ENCODE measurements at places on chromosomes 4 and X.

DNA sequence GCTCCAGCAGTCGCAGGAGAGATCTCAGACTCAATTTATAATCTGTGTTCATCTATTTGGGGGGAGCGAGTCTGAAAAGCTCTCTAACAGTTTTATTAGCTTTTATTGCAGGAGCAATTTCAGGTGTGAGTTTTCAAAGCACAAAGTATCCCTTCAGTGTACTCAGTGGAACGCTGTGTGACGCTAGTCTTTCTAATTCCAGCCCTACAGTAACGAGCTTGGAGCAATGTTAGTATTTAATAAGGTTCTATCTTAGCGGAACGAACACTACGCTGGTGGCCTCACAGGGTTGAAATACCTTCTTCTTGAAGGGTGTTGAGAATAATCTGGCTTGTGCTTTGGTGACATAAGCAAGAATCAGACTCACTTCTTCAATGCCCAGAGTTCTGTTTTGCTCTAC lies 8.4 kb downstream of the HS3ST1 start:
- no peak for DNase-seq

- no peak for DNase-seq
These were observed 58.6 kb upstream of the ETNPPL start for GRCh38 chr4:108821351-108821930.

- DNase-seq = no peak
These were observed 39.4 kb downstream of the ERVMER34-1 start for GRCh38 chr4:52711834-52712250.

GRCh38 chr4:159227378-159227777 lies 124.5 kb downstream of the RAPGEF2 start:
- DNase-seq = no peak

DNA sequence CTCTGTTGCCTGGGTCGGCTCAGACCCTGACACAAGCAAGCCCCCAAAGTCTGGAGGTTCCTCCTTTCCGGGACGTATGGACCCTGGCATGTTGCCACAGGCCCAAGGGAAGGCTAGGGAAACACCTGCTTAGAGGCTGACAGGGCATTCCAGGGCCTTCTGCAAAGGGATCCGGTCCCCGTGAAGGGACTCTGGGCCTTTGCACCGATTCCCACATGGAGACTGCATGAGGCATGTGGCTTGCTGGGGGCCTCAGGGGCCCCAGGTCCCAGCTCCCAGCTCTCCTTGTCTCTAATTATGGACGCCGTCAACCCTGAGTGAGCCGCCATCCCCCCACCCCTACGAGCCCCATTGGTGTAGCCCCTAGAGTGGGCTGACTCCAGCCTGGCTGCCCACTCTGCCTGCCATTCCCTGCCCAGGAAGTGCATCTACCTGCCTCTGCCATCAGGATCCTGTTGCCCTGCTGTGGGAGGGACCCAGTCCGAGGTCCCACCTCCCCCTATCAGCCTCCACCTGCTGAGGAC lies 4.2 kb upstream of the RGS12 start:
- no peak for DNase-seq

GRCh38 chr4:76674983-76675382 lies 223.0 kb downstream of the SOWAHB start:
- no peak for DNase-seq

DNA sequence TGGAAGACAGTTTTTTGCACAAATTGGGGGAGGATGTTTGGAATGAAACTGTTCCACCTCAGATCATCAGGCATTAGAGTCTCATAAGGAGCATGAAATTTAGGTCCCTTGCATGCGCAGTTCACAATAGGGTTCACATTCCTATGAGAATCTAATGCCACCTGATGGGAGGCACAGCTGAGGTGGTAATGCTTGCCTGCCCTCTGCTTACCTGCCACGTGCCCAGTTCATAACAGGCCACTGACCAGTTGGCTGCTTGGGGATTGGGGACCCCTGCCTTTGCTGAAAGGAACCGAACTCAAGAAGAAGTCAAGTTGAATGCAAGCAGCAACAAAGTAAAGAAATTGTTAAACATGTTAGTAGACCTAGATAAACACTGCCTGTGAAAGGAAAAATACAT lies 4.6 kb upstream of the HSPA4L start:
- no peak for DNase-seq

- no peak for DNase-seq
These were observed 108.0 kb upstream of the LEF1 start for GRCh38 chr4:108276690-108277089.

DNA sequence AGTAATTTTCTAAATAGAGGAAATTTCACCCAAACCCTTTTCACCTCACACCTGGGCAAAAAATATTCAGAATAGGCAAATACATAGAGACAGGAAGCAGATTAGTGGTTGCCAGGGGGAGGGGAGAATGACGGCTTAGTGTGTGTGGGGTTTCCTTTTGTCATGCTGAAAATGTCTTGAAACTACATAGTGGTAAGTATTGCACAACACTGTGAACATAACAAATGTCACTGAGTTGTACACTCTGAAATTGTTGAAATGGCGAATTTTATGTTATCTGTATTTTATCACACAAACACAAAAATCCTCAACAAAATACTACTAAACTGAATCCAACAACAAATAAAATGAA lies 60.7 kb upstream of the PLAC1 start:
- no peak for DNase-seq

GRCh38 chr4:90816754-90817153 lies 689.6 kb downstream of the CCSER1 start:
- no peak for DNase-seq

- no peak for DNase-seq
These were observed 6.4 kb downstream of the MTM1 start for GRCh38 chrX:150574559-150575418.

DNA sequence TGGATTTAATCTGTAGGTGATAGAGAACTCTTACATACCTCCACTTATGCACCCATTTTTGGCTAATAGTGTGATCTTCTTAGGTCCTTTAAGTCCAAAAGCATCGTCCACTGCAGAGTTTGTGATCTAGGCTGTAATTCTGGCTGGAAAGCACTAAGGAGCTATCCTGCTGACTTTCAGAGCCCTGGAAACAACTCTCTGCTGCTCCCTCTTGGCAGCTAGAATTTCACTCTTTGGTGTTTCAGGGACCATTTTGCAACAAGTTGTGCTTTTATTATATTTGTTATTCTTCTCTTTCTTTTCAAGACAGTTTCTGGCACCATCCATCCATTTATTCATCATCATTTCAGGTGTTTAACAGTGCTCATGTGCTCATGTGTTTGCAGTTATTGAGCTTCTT lies 130.0 kb downstream of the RBM46 start:
- no peak for DNase-seq

GRCh38 chr4:162154862-162155540 lies 8.8 kb downstream of the FSTL5 start:
- DNase-seq = no peak

DNA sequence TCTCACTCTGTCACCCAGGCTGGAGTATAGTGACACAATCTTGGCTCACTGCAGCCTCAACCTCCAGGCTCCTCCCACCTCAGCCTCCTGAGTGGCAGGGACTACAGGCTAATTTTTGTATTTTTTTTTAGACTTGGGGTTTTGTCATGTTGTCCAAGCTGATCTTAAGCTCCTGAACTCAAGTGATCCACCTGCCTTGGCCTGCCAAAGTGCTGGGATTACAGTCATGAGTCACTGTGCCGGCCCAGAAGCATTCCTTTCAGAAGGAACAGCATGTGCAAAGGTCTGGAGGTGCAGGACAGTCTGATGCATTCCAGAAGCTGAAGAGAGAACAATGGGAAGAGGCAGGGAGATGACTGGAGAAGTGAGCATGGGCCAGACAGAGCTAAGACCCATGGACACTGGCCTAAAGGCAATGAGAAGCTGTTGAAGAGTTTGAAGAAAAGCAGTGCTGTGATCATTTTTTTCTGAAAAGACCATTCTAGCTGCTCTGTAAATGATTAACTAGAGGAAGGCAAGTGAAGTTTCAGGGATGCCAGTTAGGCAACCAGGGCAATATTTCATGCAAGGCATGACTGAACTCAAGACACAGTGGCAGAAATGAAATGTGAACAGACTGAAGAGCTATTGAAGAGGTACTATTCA lies 43.2 kb downstream of the MANBA start:
- no peak for DNase-seq

- DNase-seq = no peak
These were observed 2.1 kb downstream of the PDS5A start for GRCh38 chr4:39975488-39976089.

Measured in SW 1271 (cell line).